ENCODE measurements at places on chromosomes 2 and 18. TPM values are rescaled to one million over a fixed set of nuclear protein-coding genes. Genes with fewer than 3 reads are reported as not detected.

TTR gene
- total RNA-seq: not detected

DNA sequence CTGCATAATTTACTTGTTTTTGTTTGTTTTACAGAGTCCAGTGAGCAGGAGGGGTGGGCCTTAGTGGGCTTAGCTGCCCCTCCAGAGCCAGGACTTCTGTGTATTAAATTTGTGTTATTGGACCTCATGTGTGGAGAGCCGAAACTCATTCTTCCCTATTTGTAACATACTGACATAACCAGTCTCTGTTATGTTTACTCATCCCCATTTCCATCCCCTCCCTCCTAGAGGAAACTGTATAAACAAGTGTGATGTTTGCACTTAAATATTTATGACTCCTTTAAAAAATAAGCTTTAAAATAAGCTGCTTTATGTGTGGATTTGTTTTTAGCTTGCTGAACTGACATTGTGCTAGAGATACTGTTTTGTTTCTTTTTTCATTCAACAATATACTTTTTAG is 13.8 kb downstream of the ZNF512 start:
- no peak overlapping the region for H3K27ac ChIP-seq
- H3K36me3 ChIP-seq: peaks cover 55% of the 10 kb centered on the region
- H3K4me1 ChIP-seq: no peaks in the 10 kb centered on the region
- no peak overlapping the region for H3K4me3 ChIP-seq

DNA sequence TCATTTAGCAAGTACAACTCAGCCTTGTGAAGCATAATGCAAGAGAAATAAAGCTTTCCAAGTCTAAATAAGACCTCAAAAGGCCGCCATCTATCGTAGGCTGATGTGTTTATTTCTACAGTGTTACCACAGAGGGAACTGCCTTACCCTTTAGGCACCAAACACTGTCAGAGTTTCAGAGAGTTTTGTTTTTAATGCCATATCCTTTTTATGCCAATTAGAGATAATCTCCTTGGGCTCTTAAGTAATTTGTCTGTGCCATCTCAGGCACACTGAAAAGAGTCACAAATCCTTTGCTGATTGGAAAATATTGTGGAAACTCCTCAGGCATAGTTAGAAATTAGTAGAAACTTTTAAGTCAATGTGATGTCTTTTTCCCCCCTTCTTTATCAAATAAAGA is 797.1 kb downstream of the SLC4A3 start:
- H3K36me3 ChIP-seq: no peaks in the 10 kb centered on the region
- H3K4me1 ChIP-seq: no peaks in the 10 kb centered on the region
- ATAC-seq: no peak
- H3K4me3 ChIP-seq: no peak overlapping the region
- H3K27ac ChIP-seq: no peak overlapping the region

GRCh38 chr2:69989009-69989408 is 27.6 kb upstream of the ASPRV1 start:
- H3K36me3 ChIP-seq: peaks cover 15% of the 10 kb centered on the region
- no peaks in the 10 kb centered on the region for H3K27me3 ChIP-seq
- H3K4me1 ChIP-seq: no peaks in the 10 kb centered on the region
- no peak overlapping the region for H3K27ac ChIP-seq
- no peak for ATAC-seq
- no peak overlapping the region for H3K4me3 ChIP-seq

DNA sequence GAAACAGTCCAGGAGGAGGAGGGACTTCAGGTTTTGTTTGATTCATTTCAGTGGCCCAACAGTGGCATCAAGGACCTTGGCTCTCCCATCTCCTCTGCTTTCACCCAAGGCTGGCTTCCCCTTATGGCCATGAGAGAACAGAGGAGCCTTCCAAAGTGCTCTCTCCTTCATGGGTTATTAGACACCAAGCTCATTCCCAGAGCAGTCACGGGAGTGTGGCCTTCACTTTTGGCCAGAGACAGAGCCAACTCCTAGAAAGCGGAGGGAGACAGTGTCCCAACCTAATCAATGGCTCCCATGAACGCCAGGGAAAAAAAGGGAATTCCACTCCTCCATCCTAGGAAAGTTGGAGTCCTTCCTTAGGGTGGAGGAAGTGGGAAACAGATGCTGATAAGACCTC is 871 bp upstream of the DUSP28 start:
- H3K4me1 ChIP-seq: no peaks in the 10 kb centered on the region
- peaks cover 8% of the 10 kb centered on the region for H3K36me3 ChIP-seq
- H3K27ac ChIP-seq: no peak overlapping the region
- no peak for ATAC-seq
- no peak overlapping the region for H3K4me3 ChIP-seq

All from gastroesophageal sphincter (tissue), 4 donors.